CD4-positive, alpha-beta T cell (primary cell): ENCODE measurements at places on chromosomes 7 and 10. TPM values are rescaled to one million over a fixed set of nuclear protein-coding genes. Genes with fewer than 3 reads are reported as not detected.

Gene BBIP1
- total RNA-seq = 21.9 TPM

DNA sequence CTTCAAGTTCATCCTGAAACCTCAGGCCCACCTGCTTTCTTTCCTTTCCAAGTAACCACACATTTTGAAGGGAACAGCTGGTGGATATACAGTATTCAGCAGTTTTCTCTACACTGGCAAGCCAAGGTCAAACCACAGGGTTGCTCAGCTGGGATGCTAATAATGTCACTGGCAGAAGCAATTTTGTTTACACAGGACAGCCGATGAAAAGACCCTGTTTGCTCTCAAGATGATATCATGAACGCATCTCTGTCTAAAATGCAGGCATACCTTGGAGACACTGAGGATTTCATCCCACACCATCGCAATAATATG lies 186.2 kb downstream of the USP6NL start:
- DNase-seq = no peak

Gene VAX1
- total RNA-seq = not detected

Gene CFAP46
- not detected for total RNA-seq

Gene CACNA2D1
- not detected for total RNA-seq

DNA sequence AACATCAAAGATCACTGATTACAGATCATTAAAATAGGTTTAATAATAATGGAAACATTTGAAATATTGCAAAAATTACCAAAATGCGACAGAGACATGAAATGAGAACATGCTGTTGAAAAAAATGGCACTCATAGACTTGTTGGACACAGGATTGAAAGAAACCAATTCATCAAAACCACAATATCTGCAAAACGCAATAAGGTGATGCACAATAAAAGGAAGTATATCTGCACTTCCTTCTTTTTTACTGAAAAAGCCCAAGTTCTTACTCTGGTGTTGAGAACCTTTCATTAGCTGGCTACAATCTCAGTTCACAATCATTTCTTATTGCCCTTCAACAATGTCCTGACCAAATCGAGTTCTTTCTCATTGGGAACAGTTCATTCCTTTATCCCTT lies 28.7 kb downstream of the TMEM106B start:
- DNase-seq = no peak

Gene NUTM2E
- 0.99 TPM for total RNA-seq

DNA sequence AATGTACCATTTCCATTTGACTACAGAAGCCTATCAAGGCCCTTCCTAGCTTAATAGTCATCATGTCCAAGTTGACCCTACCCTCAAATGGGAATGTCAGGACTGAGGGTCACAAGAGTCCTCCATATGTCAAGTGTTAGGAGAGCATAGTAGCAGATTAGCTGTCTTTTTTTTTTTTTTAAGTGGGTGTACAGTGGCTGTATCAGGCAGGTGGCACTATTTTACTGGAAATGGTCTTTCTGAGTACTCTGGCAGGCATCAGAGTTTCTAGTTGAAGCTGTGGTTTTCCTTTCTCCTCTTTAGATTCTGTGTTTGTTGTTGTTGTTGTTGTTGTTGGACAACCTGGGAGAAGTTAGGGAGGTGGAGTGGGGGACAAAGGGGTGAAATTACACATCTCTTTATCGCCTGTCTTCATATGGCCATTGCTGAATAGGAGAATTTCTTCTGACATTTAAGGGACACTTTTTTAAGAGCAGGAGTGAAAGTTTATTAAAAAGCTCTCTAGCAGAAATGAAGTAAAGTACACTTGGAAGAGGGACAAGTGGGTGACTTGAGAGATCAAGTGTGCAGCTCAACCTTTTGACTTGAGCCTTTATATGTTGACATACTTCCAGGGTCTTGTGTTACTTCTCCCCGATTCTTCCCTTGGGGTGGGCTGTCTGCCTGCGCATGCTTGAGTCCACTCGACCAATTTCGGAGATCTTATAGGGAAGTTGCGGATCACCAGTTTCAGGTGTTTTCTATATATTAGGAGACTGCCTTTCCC lies 104.1 kb upstream of the FOXP2 start:
- no peak for DNase-seq

DNA sequence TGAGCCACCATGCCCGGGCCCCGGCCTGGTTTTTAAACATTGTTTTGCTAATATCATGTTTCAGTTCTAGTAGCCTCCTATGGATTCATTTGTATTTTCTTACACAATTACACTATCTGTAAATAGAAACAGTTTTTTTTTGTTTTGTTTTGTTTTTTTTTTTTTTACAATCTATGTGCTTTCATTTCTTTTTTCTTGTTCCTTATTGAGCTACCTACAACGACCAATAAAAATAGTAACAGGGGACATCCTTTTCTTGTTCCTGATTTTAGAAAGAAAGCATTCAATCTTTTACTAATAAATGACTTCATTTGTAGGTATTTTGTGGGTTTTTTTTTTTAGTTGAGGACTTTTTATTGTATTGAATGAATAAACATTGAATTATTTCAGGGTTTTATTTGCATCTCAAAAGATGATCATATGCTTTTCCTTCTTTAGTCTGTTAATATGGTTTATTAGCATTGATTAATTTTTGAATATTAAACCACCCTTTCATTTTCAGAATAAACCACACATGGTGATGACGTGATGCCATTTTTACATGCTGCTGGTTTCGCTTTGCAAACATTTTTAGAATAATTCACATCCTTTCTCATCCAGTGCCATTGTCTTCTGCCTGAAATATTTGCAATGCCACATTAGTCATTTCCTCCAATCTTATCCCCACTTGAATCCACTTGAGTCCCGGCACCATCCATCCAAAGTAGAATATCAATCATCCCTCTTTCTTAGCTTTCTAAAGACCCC lies 18.1 kb upstream of the AKR1E2 start:
- DNase-seq = no peak

GRCh38 chr7:149692557-149692982 lies 80.8 kb downstream of the ZNF467 start:
- no peak for DNase-seq

Gene PPIF
- 42.4 TPM for total RNA-seq

- DNase-seq = no peak
Measured at GRCh38 chr10:102492344-102492939, 10.1 kb downstream of the ACTR1A start.

Gene PDE6C
- total RNA-seq = not detected

DNA sequence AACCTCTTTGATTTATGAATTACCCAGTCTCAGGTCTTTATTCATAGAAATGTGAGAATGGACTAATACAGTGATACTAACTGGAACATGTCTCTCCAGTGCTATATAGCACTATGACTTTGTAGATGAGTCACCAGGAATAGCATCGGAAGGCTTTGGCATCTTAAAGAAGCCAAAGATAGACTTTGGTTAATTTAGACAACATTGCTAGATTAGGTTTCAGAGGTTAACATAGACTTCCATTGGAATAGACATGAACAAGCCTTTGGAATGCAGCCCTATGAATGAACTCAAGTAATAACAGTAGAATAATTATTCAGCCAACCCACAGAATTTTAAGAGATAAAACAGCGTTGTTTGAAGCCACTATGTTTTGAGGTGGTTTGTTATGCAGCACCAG lies 169.2 kb downstream of the HGF start:
- DNase-seq = no peak

GRCh38 chr10:129404091-129404490 lies 63.0 kb upstream of the MGMT start:
- no peak for DNase-seq

Gene TRIL
- not detected for total RNA-seq

DNA sequence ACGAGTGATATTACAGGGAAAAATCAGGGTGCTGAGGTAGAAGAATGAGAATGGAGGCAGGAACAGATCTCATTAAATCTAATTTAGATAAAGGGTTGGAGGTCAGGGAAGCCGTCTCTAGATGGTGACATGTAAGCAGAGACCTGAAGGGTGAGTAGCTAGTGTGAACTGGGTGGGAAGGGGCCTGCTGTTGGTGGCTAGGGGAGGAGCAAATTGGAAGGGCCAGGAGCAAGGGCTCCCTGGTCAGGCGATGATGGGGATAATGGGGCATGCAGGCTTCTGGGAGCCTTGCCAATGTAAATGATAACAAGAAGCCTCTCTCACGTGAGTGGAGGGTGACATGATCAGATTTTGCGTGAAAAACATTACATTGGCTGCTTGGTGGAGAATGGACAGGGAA lies 76.3 kb downstream of the WDFY4 start:
- no peak for DNase-seq

- DNase-seq = no peak
Measured at GRCh38 chr10:70285476-70285831, 1.6 kb upstream of the NPFFR1 start.

DNA sequence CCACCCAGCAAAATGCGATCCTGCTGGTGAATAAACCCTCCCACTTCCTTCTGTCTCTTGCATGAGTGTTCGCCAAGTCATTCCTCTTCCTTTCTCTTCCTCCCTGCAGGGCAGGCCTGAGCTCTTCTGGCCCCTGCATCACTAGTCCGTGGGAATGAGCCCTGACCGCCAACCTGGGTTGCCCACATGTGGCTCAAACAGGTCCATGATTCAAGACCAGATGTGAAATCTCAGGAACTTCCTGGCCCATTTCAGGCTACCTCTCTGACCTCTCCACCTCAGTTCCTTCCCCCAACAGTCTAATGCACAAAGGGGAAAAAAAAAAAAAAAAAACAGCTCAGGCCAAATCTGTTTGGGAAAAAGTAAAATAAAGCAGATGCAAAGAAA lies 5.4 kb upstream of the YWHAG start:
- no peak for DNase-seq

DNA sequence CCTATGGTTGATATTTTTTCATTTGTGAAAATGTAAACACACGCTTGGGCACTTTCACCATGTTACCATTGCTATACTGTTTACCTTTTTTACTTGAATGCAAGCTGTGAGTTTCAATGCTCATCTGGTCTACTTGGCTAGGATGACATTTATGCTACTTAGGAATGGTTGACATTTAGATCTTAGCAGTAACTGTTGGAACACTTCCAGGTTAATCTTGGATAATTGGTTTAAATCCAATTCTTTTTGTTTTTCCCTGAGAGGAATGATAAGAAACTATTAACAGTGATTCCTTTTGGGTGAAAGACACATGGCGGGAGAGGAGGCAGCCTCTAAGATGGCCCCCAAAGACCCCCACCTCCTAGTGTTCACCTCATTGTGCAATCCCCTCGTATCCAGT lies 51.4 kb upstream of the AMPH start:
- DNase-seq = no peak

GRCh38 chr7:153530441-153530840 lies 521.8 kb upstream of the DPP6 start:
- DNase-seq = no peak

Gene ADRA2A
- 0.05 TPM for total RNA-seq

DNA sequence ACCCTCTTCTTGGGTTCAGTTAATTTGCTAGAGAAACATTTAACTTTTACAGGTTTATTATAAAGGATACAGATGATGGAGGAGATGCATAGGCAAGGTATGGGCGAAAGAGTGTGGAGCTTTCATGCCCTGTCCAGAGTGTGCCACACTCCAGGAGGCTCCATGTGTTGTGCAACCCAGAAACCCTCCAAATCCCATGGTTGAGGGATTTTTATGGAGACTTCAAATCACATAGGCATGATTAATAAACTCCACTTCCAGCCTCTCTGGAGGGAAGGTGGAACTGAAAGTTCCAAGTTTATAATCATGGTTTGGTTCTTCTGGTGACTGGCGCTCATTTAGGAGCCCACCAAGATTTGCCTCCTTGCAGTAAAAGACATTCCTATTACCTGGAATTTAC lies 159.9 kb downstream of the PHTF2 start:
- no peak for DNase-seq

DNA sequence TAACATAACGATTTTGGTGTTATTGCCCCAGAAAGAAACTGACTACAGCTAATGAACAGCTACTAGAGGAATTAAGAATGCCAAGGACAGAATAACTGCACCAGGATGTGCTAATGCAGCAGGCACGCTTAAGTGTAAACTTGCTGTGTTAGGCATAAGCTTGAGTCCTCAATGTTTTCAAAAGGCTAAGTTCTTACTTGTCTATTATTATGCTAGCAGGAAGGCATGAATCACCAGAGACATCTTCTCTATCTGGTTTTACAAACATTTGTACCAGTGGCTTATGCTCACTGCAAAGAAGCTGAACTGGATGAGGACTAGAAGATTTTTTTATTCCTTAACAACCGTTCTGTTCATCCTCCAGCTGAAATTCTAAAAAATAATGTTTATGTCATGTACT lies 1035.3 kb downstream of the NRG3 start:
- DNase-seq = no peak
